Heart right ventricle (tissue), 16 donors: ENCODE measurements at places on chromosomes 5 and 9. TPM values are rescaled to one million over a fixed set of nuclear protein-coding genes. Genes with fewer than 3 reads are reported as not detected.
A peak's percentile ranks its signal among the peaks of the same experiment; 100 is the strongest.

DNA sequence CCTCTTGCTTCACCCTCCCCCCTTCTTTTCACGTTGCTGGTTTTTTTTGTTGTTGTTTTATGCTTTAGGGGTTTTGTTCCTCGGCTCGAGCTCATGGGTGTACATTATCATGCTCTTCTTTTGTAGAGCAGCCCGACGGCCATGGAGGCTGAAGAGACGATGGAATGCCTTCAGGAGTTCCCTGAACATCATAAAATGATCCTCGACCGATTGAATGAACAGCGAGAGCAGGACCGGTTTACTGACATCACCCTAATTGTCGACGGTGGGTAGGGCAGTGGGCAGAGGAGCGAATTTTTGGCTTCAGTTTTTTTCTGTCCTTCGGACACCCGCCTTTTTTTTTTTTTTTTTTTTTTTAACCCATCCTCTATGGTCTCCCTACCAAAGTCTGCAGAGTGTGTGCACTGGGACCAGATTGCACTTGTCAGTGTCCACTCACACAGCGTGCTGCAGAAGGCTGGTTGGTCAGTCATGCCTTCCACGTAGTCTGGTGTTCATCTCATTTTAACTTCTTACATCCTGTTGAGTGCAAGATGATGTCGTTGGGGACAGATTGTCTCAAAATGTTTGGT, 1.3 kb downstream of the ZNF131 start:
- peak overlapping the region; percentile 86 for H3K4me3 ChIP-seq
- no peak for DNase-seq
- peaks cover 23% of the 10 kb centered on the region for H3K4me1 ChIP-seq
- peaks cover 40% of the 10 kb centered on the region for H3K36me3 ChIP-seq
- no peaks in the 10 kb centered on the region for H3K27me3 ChIP-seq

DNA sequence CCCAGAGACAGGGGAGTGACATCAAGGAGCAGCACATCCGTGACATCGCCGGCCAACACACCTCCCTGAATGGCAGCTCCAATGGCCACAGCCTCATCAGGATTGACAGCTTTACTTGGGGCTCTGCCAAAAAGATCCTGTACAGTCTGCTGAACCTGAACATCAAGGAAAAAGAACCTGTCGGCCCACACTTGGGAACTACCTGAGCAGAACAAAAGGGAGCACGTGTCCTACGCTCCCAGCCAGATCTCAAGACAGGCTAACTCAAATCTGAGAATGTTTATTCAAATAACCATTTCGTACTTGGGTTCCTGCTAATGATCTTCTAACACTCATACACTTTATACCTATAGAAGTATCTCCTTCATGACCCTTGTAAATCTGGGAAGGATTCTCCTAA, 15.3 kb downstream of the HSPA9 start:
- no peaks in the 10 kb centered on the region for H3K27me3 ChIP-seq
- no peak for DNase-seq
- no peak overlapping the region for H3K27ac ChIP-seq
- peaks cover 6% of the 10 kb centered on the region for H3K36me3 ChIP-seq
- peaks cover 17% of the 10 kb centered on the region for H3K4me1 ChIP-seq

Gene LECT2
- polyA plus RNA-seq, result not detected

Gene C1QTNF2
- polyA plus RNA-seq, result 1.5 TPM

- H3K27me3 ChIP-seq, result no peaks in the 10 kb centered on the region
- H3K4me1 ChIP-seq, result peaks cover 25% of the 10 kb centered on the region
- no peak within 1 kb of the TSS for H3K27ac ChIP-seq
- DNase-seq, result peak; percentile 11
Measured at GRCh38 chr9:94084314-94084713, at the start of gene PTPDC1. PTPDC1 (plus strand) TSS chr9:94084464; CDS start chr9:94084531, 67 bp downstream.

Gene PTGES
- 5.7 TPM for polyA plus RNA-seq

DNA sequence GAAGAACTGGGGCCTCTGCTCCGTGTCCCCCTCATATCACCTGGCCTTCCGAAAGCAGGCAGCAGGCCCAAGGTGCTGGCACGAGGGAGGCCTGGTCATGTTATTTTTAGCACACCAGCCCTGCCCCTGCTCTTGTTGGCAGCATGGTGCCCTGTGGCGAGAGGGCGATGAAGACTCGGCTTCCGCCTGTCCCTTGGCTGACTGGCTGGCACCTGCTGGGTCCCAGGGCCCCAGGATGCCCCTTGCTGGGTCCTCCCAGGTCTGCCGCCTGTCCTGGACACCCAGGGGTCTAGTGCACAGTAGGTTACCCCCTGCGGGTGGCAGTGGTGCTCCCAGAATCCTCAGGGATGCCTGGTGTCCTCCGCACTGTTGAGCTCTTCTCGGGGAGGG, 77.0 kb downstream of the RXRA start:
- DNase-seq, result peak; percentile 76
- H3K4me3 ChIP-seq, result no peak overlapping the region
- H3K27ac ChIP-seq, result peak overlapping the region; percentile 87
- no peaks in the 10 kb centered on the region for H3K27me3 ChIP-seq

- peak; percentile 74 for DNase-seq
- H3K4me1 ChIP-seq, result no peaks in the 10 kb centered on the region
- no peak overlapping the region for H3K27ac ChIP-seq
- no peaks in the 10 kb centered on the region for H3K36me3 ChIP-seq
Measured at GRCh38 chr5:138068742-138069600, 14.9 kb upstream of the WNT8A start.

GRCh38 chr5:58016877-58017276, 443.0 kb downstream of the PLK2 start:
- H3K27ac ChIP-seq, result no peak overlapping the region
- H3K4me3 ChIP-seq, result no peak overlapping the region
- peaks cover 32% of the 10 kb centered on the region for H3K4me1 ChIP-seq
- no peaks in the 10 kb centered on the region for H3K36me3 ChIP-seq
- no peaks in the 10 kb centered on the region for H3K27me3 ChIP-seq

DNA sequence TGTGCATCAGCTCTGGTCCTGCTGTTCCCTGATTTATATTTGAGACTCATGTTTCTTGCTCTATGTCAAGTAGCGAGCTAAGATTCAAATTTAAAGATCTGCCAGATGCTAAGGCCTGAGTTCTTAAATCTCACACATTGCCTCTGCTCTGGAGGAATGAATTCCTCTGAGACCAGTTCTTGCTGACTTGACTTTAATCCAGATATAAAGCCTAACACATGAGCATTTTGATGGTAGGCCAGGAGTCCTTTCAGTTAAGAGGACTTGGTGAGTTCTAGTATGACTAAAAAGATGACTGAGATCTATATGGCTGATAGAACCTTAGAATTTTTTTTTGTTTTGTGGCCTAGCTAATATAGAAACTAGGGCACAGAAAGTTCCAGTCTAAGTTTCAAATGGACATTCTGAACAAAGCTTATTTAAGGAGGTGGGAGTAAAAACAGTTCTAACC, 1.3 kb upstream of the INIP start:
- H3K4me3 ChIP-seq, result no peak overlapping the region
- peaks cover 8% of the 10 kb centered on the region for H3K4me1 ChIP-seq
- no peak overlapping the region for H3K27ac ChIP-seq
- DNase-seq, result no peak

GRCh38 chr5:103743421-103743820, 180.8 kb upstream of the NUDT12 start:
- no peaks in the 10 kb centered on the region for H3K4me1 ChIP-seq
- no peaks in the 10 kb centered on the region for H3K36me3 ChIP-seq
- H3K27me3 ChIP-seq, result no peaks in the 10 kb centered on the region

DNA sequence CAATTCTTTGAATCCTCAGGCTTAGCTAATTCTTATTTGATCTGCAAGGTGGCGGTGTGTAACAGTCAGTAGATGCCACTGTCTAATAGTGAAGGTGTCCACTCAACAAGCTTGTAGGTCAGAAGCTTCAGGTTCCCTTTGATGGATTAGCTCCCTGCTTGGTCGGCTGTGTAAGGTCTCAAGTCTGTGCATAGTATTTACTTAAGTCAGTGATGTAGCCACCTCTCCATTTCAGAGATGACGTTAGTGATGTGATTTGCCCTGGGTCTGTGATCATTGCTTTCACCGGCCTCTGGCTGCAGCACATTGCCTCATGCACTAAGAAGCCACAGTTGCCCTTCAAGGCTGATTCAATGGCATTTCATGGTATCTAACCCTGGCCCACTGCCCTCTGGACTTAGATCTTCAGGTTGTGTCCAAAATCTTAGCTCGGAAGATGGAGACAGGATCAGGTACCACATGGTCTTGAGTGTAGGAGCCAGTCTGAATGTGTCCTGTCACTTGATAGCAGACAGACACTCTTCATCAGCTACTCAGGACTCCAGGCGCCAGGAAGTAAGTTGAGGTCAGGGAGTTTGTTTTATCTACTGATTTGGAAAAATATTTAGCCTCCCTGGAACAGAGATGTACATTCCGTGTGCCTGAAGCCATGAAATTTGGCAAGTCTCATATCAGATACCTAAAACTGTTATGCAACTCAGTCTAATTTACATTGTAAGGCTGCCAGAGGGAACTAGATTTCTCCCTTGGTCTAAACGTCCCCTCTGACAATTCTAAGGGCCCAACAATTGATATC, 42.9 kb downstream of the SUB1 start:
- H3K4me3 ChIP-seq, result no peak overlapping the region
- H3K27me3 ChIP-seq, result no peaks in the 10 kb centered on the region
- no peak overlapping the region for H3K27ac ChIP-seq

GRCh38 chr9:19799784-19800183, 10.9 kb upstream of the SLC24A2 start:
- no peak for DNase-seq
- H3K27ac ChIP-seq, result no peak overlapping the region

Gene TEX48
- not detected for polyA plus RNA-seq

DNA sequence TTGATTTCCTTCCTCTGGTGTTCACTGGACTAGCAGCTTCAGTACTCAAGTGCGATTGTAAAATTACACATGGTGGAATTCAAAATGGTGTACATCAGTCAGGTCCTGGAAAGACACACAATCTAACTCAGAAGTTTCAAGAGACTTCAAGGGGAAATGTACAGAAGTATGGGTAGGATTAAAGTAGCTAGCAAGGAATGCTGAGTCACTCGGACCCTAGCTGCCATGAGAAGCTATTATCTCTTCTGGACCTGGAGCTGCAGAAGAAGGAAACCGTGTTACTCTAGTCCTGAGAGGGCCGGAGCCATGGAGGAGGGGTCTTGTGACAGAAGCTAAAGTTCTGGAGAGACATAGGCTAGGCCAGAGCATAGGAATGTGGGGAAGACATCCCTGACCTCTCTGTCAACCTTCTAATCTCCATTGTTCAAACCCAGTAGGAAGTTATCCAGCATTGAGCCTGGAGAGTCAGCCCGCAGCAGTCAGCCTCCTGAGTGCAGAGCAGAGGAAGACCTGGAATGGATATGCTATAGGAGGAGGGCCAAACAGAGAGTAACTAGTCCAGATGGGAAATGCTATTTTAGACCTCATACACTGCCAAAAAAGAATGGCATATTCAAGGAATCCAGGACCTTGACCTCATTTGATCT, 84.3 kb downstream of the GHR start:
- no peaks in the 10 kb centered on the region for H3K36me3 ChIP-seq
- DNase-seq, result no peak
- no peaks in the 10 kb centered on the region for H3K27me3 ChIP-seq
- peaks cover 47% of the 10 kb centered on the region for H3K4me1 ChIP-seq
- peak overlapping the region; percentile 38 for H3K27ac ChIP-seq

DNA sequence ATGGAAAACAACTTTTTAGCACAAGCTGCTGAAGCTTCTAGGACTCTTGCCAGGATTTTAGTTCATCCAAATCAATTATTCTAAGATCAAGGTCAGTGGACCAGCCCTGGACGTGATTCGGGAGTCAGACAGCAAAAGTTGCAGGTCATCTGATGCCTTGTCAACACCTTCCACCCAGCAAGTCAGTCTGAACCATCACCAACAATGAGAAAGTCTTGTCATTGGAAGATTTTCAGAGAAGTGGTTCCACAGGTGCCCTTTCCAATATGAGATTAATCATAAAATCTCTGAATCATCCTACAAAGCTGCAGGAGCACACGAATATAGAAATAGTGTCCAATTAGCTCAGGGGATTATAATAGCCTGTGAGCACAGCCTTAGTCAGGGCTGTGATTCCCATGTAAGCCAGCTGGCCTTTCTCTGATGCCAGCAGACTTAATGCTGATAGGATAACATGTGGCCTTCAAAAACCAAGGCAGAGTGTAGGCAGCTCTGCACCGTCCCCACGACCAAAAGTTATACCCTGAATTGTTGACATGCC, 445.0 kb upstream of the TRPC7 start:
- H3K4me3 ChIP-seq, result no peak overlapping the region
- H3K27ac ChIP-seq, result peak overlapping the region; percentile 13
- H3K4me1 ChIP-seq, result peaks cover 6% of the 10 kb centered on the region
- no peaks in the 10 kb centered on the region for H3K36me3 ChIP-seq
- no peaks in the 10 kb centered on the region for H3K27me3 ChIP-seq
- peak; percentile 44 for DNase-seq

DNA sequence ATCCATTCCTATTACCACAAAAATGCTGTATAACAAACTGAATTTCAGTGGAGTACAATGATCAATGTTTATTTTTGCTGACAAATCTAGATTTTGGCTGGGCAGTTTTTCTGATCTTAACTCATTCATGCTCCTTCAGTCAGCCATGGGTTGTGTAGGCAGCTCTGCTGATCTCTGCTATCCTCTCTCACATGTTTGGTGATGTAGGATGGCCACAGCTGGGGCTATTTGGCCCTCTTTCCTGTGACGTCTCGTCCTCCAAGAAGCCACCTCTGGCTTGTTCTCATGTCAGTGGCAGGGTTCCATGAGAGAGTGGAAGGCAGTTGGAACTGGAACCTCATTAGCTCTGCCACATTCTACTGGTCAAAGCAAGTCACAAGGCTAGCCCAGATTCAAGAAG, 8.9 kb downstream of the NLN start:
- H3K36me3 ChIP-seq, result no peaks in the 10 kb centered on the region
- no peak overlapping the region for H3K4me3 ChIP-seq
- H3K27ac ChIP-seq, result no peak overlapping the region
- no peak for DNase-seq

DNA sequence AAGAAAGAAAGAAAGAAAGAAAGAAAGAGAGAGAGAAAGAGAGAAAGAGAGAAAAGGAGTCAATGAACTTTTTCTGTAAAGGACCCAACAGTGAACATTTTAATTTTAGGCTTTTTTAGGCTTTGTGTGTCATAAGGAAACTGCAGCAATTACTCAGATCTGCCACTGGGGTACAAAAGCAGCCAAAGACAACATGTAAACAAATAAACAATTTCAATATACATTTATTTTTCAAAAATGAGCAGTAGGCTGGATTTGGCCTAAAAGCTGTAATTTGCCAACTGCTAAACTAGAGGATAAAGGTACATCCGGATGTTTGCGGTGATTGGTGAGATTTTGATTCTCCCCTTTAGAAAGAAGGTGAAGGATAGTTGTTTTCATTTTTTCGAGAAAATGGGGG, 143.6 kb downstream of the CEMIP2 start:
- H3K36me3 ChIP-seq, result no peaks in the 10 kb centered on the region
- no peak overlapping the region for H3K4me3 ChIP-seq
- H3K4me1 ChIP-seq, result peaks cover 8% of the 10 kb centered on the region
- H3K27ac ChIP-seq, result no peak overlapping the region

- no peak overlapping the region for H3K27ac ChIP-seq
- H3K27me3 ChIP-seq, result no peaks in the 10 kb centered on the region
- no peaks in the 10 kb centered on the region for H3K36me3 ChIP-seq
- no peak for DNase-seq
- H3K4me1 ChIP-seq, result no peaks in the 10 kb centered on the region
Measured at GRCh38 chr9:107827304-107827703, 337.7 kb upstream of the KLF4 start.
